ENCODE measurements at places on chromosomes 12 and 14.

DNA sequence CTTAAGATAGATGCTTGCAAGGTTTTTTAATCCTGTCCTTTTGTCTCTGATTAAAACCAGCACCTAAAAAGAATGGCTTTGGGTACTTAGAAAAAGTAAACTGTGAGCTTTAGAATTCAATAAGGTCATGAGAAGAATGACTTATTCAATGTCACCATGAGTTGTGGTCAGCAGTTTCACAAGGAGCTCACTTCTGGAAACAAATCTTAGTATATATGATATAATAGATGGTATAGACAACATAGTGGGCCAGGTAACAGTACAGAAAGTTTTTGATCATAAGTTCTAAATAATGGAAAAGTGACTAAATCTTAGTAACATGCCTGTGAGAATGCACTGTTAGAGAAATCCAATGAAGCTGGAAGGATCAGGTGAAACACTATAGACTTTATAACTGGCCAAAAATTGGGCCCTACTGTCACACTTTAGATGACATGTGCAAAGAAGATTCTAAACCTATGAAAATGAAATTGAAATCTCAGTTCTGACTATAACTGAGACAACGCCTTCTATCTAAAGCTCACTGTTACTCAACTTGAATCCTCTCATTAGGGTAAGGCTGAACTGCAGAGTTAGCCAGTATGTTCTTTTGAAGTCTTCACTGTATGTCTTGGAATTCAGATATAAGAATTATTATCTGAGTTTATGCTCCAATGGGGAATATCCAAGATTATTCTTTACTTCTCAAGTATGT is 42.4 kb upstream of the RAD51AP1 start:
- DNase-seq = no peak

GRCh38 chr12:54019091-54019811 is 9.0 kb upstream of the HOXC6 start:
- no peak for DNase-seq

DNA sequence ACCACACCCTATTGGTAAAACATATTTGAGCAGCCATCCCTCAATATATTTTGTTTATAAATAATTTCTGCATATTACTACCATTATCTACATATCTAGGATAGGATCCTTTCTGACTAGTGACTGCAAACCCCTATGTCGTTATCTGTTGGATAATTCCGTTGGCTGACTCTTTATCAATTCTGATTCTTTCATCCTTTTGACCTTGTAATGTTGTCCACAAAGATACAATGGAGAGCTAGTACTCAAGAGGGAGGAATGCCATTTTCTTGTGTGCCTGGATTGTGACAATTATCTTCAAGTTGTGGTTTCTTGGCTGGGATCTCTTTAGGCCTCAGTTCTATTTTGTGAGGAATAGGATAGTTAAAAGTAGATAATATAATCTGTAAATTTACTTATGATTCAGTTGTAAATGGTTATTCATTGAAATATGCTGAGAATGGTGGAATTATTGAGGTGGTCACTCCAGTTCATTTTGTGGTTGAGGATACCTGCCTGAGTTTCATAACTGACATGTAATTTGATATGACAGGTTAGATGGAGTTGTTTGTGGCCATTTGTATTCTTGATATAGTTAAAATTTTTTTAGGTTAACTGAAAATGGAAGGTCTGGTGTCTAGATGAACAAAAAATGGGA is 10.1 kb downstream of the CHST11 start:
- no peak for DNase-seq

DNA sequence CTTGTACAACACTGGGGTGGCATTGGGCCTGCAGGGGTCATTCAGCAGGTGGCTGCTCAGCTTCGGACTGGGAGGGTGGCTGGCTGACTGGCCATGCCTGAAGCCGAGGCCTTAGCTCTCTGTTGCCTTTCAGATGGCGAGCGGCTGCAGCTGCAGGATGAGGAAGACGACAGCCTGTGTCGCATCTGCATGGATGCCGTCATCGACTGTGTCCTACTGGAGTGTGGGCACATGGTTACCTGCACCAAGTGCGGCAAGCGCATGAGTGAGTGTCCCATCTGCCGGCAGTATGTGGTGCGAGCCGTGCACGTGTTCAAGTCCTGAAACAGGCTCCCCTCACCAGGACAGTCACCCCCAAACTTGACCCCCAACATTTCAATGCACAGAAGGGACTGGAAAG is 23.3 kb downstream of the RNF34 start:
- no peak for DNase-seq

- DNase-seq = no peak
Observed at GRCh38 chr14:35133542-35134328, 11.4 kb downstream of the PRORP start.
